ENCODE measurements at places on chromosomes 1 and 21.

DNA sequence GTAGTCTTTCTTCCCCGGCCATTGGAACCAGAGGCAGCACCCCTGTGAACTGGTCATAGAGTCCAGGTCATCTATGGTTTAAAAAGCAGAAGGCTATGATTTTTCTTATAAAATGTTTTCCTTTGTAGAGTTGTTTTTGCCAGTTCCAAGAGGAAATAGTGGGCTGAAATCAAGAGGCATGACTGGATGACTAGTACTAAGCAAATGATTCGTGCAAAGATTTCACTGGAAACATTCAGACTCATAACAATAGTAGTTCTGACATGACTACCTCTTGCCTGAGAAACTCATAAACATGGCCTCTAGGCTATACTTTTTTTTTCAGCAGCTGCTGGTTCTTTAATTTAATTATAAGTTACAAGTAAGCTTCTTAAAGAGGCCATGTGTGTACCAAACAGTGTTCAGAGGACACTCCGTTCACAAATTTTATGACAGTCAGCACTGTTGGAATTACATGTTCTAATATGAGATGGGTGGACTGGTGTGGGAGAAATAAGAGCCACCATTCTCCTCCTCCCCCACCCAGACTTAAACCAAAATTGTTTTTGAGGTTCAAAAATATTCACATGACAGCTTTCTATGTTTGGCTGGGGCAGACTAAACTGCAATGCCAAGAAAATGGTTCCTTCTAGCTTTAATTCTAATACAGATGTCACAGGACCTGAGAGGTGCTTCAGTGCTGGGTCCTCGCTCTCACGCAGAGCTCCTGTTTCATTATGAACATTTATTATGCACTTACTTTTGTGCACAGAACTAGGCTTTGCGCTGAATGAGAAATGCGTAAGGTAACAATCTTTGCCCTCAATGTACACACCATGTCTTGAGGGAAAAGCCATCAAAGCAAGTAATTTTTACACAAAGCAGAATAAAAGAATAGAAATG lies 147.5 kb downstream of the ZC3H11B start:
- no peak for DNase-seq

DNA sequence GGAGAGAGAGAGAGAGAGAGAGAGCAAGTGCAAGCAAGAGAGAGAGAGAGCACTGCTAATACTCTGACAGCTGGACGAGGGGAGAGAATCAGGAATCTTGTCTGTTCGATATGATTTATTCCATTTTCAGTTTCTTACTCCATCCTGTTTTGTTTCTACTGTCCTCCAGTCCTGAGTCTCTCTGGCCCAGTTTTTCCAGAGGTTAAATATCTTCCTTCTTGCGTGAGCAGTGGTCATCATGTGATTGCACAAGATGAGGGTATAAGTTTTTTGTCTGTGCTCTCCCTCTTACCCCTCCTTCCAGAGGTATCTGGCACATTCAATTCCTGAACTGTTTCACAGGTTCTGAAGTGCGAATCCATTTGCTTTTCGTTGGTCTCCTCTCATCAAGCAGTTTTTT lies 16.8 kb downstream of the UBE2U start:
- no peak for DNase-seq

- no peak for DNase-seq
Measured at GRCh38 chr1:29983321-29983720, 740.1 kb downstream of the MATN1 start.

GRCh38 chr1:86409416-86410021 lies 13.4 kb upstream of the ODF2L start:
- DNase-seq = no peak

DNA sequence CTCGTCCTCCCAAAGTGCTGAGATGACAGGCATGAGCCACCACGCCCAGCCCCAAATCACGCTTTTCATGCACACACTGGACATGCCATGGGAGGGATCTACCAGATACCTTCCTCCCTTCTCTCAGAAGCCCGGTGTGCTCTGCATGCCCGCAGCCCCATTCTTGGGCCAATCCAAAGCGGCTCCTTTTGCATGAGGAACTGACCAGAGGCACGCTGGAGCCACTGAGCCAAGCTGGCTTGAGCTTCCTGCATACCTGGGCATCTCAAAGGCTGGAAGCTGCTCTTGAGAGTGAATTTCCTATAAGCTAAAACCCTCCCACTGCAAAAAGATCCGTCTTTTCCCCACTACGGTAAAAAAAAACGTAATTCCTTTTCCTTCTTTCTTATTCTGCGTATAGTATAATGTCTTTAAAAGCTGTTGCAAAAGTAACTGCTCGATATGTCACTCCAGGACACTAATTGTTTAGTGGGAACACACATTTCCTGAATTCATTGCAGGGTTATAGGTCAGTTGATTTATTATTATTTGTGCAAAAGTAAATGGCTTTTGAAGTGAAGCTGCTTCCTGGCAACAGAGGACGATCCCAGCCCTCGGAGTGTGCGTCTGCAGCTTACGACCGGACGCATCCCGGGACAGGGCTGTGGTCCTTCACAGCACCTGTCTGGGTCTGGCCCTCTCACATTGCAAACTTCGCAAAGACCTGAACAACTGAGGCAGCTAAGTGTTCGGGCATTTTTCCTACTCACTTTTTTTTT lies 61.8 kb upstream of the ETS2 start:
- DNase-seq = no peak

DNA sequence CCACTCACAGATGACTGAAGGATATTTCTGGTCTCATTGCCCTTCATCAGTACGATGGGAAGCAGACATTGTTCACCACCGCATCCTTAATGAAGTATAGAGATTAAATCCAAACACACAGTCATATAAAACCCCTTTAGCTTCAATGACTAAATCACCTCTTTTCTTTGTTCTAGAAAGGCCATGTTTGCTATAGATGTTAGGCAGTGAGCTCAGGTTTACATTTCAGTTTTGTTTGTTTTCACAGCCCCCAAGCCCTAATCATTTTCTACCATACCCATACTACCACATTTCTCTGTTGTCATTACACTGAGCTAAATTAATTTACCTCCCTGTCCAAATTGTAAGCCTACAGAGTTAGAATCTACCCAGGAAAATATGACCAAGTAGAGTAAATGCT lies 385.1 kb downstream of the NTNG1 start:
- no peak for DNase-seq

- DNase-seq = no peak
Measured at GRCh38 chr1:165153182-165153581, 203.3 kb downstream of the LMX1A start.

GRCh38 chr1:77783141-77783540 lies 3.7 kb downstream of the MIGA1 start:
- no peak for DNase-seq

DNA sequence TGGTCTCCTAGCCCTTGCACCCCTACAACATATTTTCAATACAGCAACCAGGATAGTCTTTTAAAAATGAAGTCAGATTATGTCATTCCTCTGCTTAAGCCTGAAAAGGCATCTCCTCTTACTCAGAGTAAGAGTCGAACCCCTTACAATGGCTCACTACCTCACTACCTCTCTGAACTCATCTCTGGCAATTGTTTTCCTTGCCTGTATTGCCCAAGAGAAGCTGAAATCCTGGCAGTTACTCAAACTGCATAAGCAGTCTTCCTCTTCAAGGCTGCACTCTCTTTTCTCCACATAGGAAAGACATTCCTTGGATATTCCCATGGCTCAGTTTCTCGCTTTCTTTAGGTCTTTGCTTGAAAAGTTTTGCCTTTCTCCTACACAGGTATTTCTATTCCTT lies 22.7 kb downstream of the CLDN8 start:
- DNase-seq = no peak

- DNase-seq = no peak
Measured at GRCh38 chr1:247293047-247293446, 37.2 kb downstream of the VN1R5 start.

DNA sequence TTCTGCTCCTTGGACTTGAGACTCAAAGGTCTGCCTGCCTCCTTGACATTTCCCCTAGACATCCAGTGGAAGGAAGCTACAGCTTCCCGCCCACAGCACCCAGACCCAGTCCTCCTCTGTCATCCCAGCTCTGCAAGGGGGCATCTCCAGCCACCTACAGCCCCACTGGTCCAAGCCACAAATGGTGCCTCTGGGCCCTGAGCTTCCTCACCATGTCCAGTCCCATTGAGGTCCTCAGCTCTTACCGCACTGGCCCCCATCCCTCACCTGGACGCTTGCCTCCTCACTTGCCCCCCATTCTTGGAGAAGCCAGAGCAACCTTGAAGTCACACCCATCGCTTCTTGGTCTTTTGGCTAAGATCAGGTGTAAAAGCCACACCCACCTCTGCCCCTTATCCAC lies 13.2 kb downstream of the PODN start:
- DNase-seq = no peak

DNA sequence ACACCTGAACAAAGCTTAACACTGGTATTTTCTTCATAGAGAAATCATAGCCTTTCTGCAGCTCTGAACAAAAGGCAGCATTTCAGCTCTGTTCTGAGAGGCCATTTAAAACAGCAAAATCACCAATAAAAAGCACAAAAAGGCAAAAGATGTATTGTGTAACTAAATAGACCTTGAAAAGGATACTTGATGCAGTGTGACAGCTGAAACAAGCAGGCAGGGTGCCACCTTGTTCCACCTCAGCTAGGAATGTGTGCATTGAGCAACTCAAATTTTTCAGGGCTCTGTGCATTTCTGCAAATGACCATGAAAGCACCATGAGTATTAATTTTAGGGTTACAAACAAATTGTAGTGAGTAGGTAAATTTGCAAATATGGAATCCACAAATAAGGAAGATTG lies 65.8 kb downstream of the RHOU start:
- no peak for DNase-seq

DNA sequence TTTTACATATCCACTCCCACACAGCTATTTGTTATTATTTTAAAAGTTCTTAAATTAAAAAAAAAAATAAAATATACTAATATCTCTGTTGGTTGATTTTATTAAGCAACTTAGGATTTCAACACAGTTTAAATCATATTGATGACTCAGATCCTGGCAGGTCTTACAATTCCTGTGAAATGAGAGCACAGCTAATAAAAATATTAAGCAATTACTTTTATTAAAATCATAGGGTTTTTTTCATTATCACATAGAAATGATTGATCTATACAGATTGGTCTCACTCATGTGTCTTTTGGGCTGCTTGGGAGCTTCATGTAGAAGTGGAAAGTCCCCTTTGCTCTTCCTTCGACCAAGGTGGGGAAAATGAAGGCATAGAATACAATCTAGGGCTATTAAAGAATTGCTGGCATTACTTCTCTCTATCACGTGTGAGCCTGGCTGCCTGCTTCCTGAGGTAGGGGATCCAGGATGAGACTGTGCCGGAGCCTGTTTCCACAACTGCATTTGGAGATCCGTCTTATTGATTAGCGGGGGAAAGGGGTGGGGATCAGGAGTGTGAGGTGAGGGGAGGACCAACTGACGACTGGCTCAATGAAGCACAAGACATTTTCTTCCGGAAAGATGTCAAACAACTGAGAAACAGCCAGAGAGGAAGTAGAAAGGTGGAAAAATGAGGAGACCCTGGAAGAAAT lies 858.0 kb downstream of the USP25 start:
- DNase-seq = no peak

GRCh38 chr1:219574484-219575087 lies 38.3 kb downstream of the ZC3H11B start:
- no peak for DNase-seq

DNA sequence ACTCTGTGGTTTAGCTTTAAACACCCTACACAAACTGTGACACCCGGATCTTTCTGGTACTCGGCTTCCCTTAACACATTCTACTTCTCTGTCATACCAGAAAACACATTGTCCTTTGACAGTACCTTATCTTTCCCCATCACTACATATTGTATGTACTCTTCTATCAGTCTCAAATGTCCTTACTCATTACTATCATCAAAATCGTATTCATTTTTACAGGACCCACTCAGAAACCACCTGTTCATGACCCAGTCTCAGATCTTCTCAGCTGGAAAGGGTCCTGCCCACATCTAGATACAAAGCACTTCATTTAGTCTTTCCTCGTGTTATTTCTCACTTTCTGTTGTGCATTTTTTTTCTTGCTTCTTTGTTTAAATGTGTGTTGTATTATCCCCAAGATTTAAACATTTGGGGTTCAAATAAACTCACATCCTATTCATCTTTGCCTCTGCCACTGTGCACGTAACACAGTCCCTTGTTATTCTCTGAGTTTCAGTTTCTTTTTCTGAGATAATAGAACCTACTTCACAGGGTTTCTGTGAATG lies 27.7 kb downstream of the CD34 start:
- DNase-seq = peak; percentile 20

- peak; percentile 62 for DNase-seq
Measured at GRCh38 chr1:32071758-32072621, 749 bp upstream of the TMEM39B start.

- no peak for DNase-seq
Measured at GRCh38 chr1:61746813-61747212, 4.5 kb downstream of the PATJ start.

DNA sequence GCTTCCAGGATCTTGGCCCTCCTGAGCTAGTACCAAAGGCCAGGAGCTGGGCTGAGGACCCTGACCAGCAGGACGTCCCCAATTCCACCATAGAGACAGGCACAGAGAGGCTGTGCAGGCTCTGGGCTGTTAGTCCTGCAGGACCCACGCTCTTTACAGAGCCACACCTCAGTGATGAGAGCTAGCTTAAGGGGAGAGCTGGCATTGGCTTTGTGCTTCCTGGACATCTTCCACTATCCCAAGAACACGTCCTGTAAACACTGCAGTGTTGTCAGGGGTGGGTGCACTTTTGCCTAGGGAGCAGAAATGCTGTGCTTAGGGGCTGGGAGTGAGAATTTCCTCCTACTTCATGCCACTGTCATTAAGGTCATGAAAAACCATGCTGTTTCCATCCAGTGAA lies 91.7 kb upstream of the EDN2 start:
- no peak for DNase-seq

DNA sequence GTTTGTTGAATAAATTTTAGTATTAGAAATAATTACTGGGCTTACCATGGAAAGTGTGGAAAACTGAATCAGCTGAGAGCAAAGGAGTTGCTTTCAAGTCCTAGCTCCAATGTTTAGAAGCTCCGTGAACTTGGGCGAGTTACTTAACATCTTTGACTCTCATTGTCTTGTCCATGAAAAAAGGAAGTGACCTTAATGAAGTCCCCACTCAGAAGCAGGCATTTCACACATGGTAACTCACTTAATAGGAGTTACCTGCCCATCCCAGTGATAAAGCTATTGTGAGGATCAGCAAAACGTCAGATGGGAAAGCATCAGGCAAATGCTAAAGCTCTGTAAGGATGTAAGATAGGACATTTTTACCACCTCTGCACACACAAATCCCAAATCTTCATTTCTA lies 34.0 kb upstream of the GADD45A start:
- no peak for DNase-seq

GRCh38 chr1:22709227-22709626 lies 1.4 kb upstream of the EPHB2 start:
- peak; percentile 20 for DNase-seq

GRCh38 chr1:24233684-24234600 lies 46.9 kb upstream of the IFNLR1 start:
- no peak for DNase-seq
